Nasal cavity respiratory epithelium epithelial cell of viscerocranial mucosa (primary cell): ENCODE measurements at places on chromosomes 16 and 17. TPM values are rescaled to one million over a fixed set of nuclear protein-coding genes. Genes with fewer than 3 reads are reported as not detected.

WNT9B gene
- not detected in 2 replicates for total RNA-seq

VMO1 gene
- 0.68 and 1.00 TPM in 2 replicates for total RNA-seq

COQ9 gene
- total RNA-seq: 54.3 and 57.7 TPM in 2 replicates

ITGAX gene
- total RNA-seq: under 0.01 TPM in 1 of 2 replicates, not detected in the other

RIPOR1 gene
- 13.0 and 46.4 TPM in 2 replicates for total RNA-seq

TMC7 gene
- 4.1 and 5.5 TPM in 2 replicates for total RNA-seq

PRSS8 gene
- total RNA-seq: 31.1 and 54.2 TPM in 2 replicates

PIEZO1 gene
- 120 and 405 TPM in 2 replicates for total RNA-seq

MYOCD gene
- total RNA-seq: not detected in 2 replicates

TBC1D3E gene
- not detected in 2 replicates for total RNA-seq

SLFN11 gene
- total RNA-seq: 1.6 and 6.5 TPM in 2 replicates

SOX9 gene
- 4.4 and 10.4 TPM in 2 replicates for total RNA-seq

APOBR gene
- 0.07 TPM in 1 of 2 replicates, not detected in the other for total RNA-seq

NOL3 gene
- total RNA-seq: 16.7 and 22.5 TPM in 2 replicates

NPIPB8 gene
- total RNA-seq: 0.34 and 0.50 TPM in 2 replicates

KREMEN2 gene
- total RNA-seq: 3.8 and 10.2 TPM in 2 replicates

GPR142 gene
- total RNA-seq: not detected in 2 replicates

ZNF287 gene
- 2.1 and 3.3 TPM in 2 replicates for total RNA-seq

SCO1 gene
- 28.4 and 41.2 TPM in 2 replicates for total RNA-seq
